ENCODE measurements at places on chromosomes 4 and X.
A peak's percentile ranks its signal among the peaks of the same experiment; 100 is the strongest.

DNA sequence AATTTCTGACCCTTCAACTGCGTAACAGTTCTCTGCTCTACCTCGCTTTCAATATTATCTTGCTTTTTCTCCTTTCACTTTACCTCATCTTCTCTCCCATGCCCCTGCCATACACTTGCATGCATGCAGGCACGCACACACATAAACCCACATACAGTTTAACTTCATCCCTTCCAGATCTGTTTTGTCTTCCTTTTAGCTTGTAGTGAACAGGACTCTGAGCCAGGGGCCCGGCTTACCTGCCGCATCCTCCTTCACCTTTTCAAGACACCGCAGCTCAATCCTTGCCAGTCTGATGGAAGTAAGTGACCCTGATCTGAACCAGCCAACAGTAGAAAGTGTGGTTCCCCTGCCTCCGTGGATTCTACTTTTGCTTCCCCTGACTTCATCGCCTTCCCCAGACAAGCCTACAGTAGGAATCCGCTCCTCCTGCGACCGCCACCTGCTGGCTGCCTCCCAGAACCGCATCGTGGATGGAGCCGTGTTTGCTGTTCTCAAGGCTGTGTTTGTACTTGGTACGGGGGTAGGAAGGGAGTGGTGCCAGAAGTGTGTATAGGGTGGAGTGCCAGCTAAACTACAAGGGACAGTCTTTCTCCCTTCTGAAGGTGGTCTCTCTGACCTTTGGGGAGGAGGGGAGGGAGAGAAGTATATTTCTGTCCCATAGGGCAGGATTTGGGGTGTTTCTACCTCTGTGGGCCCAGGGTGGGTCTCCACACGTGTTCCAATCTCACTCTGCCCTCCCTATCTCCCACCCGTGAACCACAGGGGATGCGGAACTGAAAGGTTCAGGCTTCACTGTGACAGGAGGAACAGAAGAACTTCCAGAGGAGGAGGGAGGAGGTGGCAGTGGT is 10.7 kb downstream of the MED12 start:
- DNase-seq: no peak

DNA sequence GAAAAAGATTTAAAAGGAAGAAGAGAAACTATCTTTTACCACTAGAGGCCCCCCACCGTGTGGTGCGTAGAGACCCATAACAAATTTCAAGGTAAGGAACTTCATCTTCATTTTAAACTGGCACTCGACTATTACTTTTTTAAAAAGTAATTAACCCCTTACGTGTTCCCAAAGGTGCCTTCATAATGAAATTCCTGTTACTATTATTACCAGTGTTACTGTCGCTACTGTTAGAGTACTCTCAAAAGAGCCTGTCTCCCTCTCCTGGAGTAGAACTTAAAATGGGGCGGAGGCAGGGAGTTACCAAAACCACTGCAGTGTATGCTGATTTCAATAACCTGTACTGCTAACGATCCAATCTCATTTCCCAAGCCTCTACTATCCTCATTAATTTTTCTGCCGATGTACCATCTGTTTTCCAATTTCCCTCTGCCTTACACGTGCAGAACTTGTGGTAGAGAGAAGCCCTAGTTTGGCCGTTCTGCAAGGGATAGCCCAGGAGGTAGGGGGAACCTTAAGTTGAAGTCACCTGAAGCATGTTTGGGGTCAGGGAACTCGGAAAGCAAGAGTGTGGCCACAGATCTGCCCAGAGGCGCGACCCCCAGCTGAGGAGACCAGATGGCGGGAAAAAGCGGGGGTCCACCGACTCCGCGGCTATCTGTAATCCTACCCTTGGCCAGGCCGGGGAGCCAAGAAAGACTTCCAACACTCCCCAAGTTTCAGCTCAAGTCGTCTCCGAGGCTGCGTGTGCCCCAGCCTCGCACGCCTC is 720 bp upstream of the STK26 start:
- no peak for DNase-seq

DNA sequence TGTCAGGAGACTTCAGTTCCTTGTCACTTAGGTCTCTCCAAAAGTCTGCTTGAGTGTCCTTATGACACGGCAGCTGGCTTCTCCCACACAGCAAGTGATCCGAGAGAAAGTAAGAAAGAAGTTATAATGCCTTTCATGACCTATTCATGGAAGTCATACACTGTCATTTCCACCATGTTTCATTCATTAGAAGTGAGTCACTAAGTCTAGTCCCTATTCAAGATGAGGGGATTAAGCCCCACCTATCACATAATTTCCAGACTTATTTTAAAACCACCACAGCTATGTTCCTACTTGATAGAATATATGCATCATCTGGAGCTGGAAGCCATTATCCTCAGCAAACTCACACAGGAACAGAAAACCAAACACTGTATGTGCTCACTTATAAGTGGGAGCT is 25.2 kb upstream of the COL25A1 start:
- DNase-seq: no peak

- DNase-seq: no peak
These were observed 36.7 kb upstream of the STS start for GRCh38 chrX:7110821-7111276.

DNA sequence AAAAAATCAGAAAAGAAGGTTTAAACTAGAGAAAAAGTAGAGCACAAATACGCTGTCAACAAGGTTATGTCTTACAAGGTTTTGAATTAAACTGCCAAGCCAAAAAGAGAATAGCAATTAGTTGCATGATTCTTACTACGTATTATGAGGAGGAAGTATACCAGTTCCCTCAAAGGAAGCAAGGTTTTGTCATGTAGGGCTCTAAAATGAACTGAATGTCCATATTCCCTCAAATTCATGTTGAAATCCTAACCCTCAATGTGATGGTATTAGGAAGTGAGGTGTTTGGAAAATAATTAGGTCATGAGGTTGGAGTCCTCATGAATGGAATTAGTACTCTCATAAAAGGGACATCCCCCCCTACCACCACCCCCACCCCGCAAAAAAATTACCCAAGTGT is 201.0 kb downstream of the FBXW7 start:
- no peak for DNase-seq

- DNase-seq: peak; percentile 14
These were observed 48.0 kb downstream of the SLC25A5 start for GRCh38 chrX:119516157-119516702.

Data from SK-N-MC (cell line).